ENCODE measurements at places on chromosomes 4 and X.
A peak's percentile ranks its signal among the peaks of the same experiment; 100 is the strongest.

GRCh38 chr4:106809076-106809475 is 227.0 kb downstream of the DKK2 start:
- DNase-seq, result no peak

GRCh38 chr4:141026900-141027299 is 106.4 kb downstream of the RNF150 start:
- no peak for DNase-seq

DNA sequence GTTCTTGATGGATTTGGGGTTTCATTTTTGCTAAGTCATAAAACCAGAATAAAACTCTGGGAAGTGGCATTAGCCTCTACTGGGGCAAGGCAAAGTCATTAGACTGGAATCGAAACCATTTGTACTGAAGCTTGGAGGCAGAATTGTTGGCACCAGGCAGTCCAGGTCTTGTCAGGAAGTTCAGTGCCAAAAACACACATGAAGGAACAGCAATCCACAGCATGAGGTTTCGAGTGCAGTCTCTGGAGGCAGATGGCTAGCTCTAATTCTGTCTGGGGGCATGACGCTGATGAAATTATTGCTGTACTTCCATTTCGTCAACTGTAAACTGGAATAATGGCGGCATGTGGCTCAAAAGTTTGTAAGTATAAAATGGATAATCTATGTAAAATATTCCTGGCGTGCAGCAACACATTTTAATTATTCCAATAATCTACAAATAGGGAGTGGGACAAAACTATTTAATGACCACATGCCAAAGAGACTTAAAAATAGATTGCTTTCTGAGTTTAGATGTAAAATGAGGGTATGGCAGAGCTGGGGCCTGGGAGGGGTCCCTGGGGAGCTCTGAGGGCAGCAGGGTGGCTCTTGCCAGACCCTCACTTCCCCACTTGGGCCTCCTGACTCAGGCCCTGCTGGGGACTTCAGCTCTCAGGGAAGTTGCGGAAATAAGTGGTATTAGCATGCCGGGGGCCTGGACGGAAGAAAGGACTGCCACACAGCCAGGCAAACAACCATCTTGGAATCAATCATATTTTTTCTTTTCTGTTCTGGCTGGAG is 18.8 kb upstream of the CENPU start:
- no peak for DNase-seq

GRCh38 chr4:99824070-99824599 is 7.5 kb downstream of the DAPP1 start:
- DNase-seq, result no peak

- DNase-seq, result no peak
Observed at GRCh38 chr4:86174506-86174905, 185.3 kb downstream of the MAPK10 start.

GRCh38 chrX:101416691-101417090 is 8.7 kb downstream of the HNRNPH2 start:
- no peak for DNase-seq

- no peak for DNase-seq
Observed at GRCh38 chr4:145951931-145952330, 13.3 kb upstream of the ZNF827 start.

DNA sequence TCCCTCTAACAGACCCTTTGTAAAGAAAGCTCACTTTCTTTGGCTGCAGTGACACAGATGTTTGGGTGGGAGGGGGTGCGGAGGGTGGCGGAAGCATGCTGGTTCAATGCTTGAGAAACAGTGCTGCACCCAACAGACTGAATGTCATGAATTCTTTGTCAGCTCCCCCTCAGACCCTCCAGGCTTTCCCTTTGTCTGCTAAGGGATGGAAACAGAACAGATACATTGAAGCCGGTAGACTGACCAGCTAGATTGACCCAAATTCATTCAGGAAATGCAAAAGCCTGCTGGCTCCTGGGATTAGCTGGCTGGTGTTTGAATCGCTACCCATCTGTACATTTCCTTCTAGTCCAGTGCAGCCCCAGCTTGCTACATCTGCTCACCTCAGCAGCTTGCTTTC is 90.8 kb upstream of the PAK3 start:
- no peak for DNase-seq

GRCh38 chr4:80361329-80361900 is 25.9 kb downstream of the CFAP299 start:
- DNase-seq, result no peak

- DNase-seq, result no peak
Observed at GRCh38 chrX:87403551-87403950, 114.1 kb upstream of the KLHL4 start.

DNA sequence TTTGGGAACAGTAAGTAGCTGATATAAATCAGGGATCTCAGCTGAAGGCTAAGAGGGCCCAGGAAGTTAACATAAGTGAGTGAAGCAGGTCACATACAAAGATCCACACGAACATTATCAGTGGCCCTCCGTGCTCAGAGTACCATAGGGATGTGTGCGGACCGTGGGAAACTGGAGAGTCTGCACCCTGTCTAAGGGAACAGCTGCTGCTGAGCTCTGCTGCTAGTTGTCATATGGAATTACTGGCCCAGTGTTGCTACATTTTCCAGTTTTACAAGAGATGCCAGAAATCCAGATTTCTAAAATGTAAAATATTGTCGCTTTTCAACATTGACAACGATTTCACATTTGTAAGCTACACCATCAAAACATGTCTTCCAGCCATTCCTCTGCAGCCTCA is 90.5 kb downstream of the RTL5 start:
- DNase-seq, result no peak

DNA sequence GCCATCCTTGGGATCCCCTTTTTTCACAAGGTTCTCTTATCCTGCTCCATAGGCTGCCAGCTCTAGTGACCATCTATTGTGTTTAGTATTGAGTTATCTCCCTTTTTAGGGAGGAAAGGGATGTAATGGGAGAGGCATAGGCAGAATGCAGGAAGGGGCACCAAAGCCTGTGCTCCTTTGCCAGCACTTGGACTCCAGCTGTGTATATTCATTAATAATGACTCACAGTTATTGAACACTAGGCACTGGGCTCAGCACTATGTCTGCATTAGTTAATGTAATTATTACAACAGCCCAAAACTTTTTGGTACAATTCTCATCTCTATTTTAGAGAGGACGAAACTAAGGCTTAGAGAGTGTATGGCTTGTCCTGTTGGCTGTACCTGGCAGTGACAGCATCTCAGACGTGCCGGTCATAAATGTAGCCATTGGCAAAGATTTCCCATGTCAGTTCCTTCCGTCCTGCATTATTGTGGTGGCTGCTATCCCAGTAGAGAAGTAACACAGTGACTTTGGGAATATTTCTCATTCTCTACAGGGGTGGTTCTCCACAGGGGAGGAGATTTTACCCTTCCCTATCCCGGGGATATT is 90.3 kb downstream of the AFF1 start:
- no peak for DNase-seq

DNA sequence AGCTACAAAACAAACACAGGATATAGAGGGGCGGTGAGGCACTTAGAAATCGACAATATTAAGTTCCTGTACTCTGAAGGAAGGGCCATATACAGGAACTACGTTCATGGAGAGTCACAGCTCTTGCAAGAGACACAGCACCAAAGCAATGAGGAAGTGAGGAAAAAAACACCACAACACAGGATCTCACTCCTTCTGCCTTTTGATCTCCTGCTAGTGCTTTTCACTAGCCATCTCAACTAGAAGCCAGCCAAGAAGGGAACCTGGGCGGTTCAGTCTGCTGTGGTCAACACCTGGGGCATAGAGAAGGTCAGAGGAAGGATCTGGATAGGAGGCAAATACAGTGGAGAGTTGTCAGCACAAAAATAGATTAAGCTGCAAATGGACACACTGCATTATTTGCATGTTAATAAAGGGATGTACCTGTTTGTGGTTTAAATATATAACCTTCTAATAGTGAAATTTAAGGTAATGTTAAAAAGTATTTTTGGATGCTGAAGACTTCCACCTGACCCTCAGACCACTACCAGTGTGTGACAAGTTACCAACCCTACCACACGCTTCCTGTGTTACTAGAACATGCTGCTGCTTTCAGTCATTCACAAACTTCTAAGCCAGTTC is 104.6 kb downstream of the DTHD1 start:
- DNase-seq, result peak; percentile 4

All from stimulated activated naive CD4-positive, alpha-beta T cell treated with Interleukin-2 at 50 U/mL for 16 hours (primary cell).